ENCODE measurements at places on chromosomes 2 and 18.

DNA sequence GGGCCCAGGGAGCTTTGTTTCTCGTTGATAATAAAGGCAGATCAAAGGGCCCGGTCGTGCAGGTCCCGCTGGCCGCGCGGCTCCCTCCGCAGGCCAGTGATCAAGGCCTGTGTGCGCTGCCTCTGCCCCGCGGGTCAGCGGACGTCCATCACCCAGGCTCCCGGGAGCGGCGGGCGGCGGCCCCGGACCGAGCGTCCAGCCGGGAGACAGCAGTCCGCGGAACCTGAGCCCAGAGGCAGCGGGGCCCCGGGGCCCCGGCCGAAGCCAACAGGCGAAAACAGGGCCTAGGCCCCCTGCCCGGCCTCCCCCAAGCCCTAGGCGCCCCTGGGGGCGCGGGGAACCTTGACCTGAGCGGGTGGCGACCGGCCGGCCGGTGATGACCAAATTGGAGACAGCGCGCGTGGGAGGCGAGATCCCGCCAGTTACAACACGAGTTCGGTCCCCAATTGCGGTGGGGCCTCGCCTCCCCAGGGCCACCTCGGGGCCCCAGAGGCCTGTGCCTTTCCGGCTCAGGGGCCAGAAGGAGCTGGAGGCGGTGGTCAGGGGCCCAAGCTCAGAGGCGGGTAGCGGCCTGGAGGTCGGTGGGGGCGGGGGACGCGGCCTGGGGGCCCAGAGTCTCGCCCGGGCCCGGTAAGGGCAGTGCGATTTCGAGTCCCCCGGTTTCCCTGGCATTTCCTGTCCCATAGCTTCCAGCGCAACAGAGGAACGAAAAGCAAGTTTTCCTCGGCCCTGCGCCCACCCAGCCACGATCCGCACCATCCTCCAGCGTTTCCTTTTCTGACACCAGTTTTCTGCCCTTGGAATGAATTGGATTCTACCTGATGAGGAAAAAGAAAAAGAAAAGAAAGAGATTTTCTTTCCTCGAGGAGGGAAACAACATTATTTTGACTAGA is 5.9 kb downstream of the SP9 start:
- DNase-seq, result no peak

GRCh38 chr18:46502444-46502843 is 154.6 kb downstream of the LOXHD1 start:
- DNase-seq, result no peak

- DNase-seq, result no peak
Measured at GRCh38 chr18:70194227-70194890, 11.1 kb downstream of the RTTN start.

DNA sequence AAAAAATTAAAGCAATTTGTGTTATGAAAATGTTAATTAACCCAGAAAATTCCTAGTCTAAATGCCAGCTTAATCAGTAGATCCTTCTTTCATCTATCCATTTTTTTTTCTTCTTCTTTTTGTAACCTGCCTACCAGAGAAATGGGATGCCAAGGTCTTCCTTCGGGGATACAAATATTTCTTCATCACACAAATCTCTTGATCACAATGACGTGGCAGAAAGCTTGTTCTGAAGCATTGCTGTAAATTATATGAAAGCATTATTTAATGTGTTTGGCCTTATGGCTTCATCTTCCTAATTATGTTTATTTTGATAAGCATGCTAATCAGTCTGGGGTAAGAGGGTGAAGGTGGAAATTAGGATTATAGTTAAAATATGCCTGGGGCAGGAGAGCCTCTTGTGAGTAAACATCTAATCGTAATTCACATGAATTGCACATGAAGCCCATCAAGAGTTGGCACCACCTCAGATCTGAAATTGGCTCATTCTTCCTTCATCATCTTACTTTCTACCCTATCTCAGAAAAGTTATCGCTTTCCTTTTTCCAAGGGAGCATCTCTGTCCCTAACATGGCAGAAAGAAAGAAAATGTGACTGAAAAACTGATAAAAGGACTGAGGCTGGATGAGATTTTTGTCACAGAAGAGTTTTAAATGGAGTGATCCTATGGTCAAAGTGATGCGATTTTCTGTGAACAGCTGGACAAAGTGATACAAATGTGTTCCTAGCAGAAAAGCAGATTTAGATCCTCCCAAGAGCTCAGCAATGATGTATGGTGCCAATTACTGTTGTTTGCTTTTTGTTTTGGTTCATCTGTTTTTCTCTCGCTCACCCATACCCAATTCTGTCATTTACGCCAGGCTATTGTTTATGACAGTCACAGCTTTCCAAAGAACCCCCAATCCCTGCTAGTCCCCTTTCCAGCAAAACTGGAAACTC is 76.9 kb upstream of the PMAIP1 start:
- no peak for DNase-seq

DNA sequence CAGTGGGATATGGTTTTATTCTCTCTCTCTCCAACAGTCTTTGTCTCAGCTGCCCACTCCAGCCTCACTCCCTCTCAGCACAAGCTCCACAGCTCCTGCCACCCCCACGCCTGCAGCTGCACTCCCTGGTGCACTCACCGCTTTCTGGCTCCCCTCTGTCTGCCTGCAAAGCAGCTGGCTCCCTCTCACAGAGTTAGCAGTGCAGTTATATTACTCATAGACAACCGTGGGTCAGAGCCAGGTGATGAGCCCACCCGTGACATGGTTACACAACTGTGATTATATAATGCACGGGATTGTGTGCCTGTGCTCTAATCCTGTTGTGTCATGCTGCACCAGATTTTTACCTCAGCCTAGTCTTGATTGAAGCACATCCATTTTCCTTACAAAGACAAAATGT is 276.9 kb upstream of the CHAC2 start:
- no peak for DNase-seq
